Renal cortex interstitium (tissue), 15 donors: ENCODE measurements at places on chromosomes 5 and 9. TPM values are rescaled to one million over a fixed set of nuclear protein-coding genes. Genes with fewer than 3 reads are reported as not detected.

C1QTNF2 gene
- polyA plus RNA-seq, result 0.82 TPM

ELOVL7 gene
- polyA plus RNA-seq, result 12.2 TPM

ISL1 gene
- not detected for polyA plus RNA-seq

SCAMP1 gene
- 51.4 TPM for polyA plus RNA-seq

WNT8A gene
- not detected for polyA plus RNA-seq

LCN15 gene
- polyA plus RNA-seq, result 0.06 TPM

SPATA31D4 gene
- polyA plus RNA-seq, result not detected

C5orf24 gene
- polyA plus RNA-seq, result 108 TPM

SLC34A1 gene
- polyA plus RNA-seq, result 202 TPM

GABRA1 gene
- polyA plus RNA-seq, result not detected

LCN9 gene
- polyA plus RNA-seq, result not detected
